ENCODE measurements at places on chromosomes 3 and 15. TPM values are rescaled to one million over a fixed set of nuclear protein-coding genes. Genes with fewer than 3 reads are reported as not detected.

- DNase-seq: no peak
Measured at GRCh38 chr15:101266034-101266433, 11.3 kb downstream of the SELENOS start.

GRCh38 chr3:82093641-82094040 lies 332.2 kb upstream of the GBE1 start:
- no peak for DNase-seq

- DNase-seq: no peak
Measured at GRCh38 chr15:39053480-39053879, 488.9 kb upstream of the RASGRP1 start.

DNA sequence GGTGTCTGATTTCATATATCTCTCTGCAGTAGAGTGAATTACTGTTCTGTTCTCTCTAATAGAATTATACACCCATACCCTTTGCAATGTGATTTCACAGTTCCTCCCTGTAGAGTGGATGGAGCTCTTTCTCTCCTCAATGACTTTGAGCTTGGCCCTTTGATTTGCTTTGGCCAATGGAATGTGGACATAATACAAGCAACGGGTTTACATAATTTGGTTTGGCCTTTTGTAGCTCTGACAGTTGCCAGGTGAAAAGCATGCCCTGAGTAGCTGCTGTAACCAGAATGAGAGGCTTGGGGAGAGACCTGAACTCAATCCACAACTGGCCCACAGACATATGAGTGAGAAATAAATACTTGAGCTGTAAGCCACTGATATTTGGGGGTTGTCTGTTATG lies 32.1 kb downstream of the ZDHHC23 start:
- DNase-seq: no peak

- DNase-seq: no peak
Measured at GRCh38 chr3:186286114-186286513, 75.9 kb downstream of the DGKG start.

DNA sequence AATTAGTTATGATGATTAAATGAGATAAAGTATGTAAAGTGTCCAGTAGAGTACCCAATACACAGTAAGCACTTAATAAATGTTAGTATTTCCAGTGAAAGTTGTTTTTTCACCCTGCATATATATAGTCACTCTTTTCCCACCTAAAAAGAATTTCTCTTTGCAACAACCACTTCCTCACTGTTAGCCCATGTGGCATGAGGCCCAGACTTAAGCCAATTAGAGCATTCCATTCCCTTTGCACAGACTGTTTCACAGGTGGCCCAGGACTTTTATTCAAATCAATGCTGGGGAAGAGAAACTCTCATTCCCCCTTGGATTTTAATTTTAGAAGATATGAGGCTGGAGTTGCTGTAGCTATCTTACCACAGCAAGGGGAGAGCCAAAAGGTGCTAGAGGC lies 3.7 kb downstream of the IFT80 start:
- DNase-seq: no peak

- no peak for DNase-seq
Measured at GRCh38 chr3:166123576-166123975, 286.4 kb upstream of the BCHE start.

- no peak for DNase-seq
Measured at GRCh38 chr15:99630607-99631131, 64.9 kb downstream of the MEF2A start.

GRCh38 chr3:55343486-55344357 lies 143.4 kb downstream of the WNT5A start:
- DNase-seq: no peak

GRCh38 chr3:57546616-57547015 lies 2.5 kb upstream of the DNAH12 start:
- no peak for DNase-seq

DNA sequence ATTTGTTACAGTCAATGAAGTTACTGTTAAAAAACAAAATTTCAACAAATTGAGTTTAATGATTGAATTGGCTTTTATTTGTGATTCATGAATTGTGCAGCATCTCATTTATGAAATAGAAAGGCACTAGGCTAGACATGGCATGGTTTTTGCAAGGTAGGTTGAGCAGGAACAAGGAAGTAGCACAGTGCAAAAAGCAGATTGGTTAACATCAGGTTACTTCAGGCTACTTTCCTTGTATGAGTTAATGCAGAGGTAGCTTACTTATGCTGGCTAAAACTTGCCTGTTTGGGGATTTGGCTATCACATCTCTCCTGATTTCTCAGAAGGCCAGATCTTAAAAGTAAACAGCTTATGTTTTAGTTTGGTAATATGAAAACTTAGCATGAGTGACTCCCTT lies 23.0 kb upstream of the SV2B start:
- DNase-seq: no peak

- DNase-seq: no peak
Measured at GRCh38 chr3:175433026-175433674, 574.0 kb downstream of the NAALADL2 start.

DNA sequence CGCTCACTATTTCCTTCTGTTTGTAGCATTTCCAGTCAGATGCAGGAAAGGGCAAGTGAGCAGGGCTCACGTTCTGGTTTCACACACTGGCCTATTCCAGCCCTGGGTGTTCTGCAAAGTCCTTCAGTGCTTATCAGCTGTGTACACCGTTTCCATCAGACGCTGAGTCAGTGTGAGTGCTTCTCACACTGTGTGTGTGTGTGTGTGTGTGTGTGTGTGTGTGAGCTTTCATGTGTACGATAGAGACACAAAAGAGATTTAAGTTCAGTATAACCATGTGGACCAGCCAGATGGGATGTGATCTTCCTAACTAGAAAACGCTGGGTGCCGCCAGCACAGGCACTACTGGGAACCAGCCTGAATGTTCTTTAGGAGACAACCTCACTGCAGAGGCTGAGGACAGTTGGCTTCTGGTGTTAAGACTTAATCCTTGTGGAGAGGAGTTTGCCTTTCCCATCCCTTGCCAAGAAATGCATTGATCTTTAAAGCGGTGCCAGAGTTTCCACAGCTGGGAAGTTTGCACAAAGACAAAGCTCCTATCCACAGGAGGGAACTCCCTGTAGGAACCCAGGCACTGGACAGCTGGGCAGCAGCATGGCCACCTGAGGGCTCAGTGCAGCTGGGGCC lies 3.9 kb upstream of the CHSY1 start:
- no peak for DNase-seq

GRCh38 chr15:83062768-83063180 lies 4.3 kb downstream of the BTBD1 start:
- no peak for DNase-seq

DNA sequence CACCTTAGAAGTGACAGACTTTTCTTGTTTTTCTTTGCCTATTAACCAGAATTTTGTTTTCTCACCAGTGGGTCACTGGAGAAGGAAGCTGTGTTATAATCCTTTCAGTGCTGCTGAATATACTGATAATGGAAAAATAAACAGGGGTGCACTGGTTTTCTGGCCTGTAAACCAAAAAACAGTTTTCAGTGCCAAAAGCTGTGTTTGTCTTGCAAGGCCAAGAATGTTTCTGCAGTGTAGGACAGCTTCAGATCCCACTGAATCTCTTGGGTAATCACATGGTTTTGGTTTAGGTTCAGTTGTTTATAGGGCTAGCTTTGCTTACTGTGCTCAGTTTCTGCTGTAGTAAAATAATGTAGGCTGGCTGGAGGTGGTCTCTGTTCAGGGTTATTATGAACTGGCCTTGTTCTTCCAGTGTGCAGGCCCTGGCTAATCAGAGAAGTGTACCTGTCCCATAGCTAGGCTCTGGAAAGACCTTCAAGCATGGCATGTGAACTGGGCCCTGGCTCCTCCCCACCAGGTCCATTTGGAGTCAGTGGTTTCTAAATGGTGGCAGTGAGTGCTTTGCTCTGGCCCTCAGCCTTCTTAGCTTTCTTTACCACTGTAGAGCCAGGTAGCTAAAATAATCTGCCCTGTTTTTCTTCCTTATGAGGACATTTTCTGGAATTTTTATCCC lies 18.7 kb downstream of the PDE8A start:
- DNase-seq: no peak

DNA sequence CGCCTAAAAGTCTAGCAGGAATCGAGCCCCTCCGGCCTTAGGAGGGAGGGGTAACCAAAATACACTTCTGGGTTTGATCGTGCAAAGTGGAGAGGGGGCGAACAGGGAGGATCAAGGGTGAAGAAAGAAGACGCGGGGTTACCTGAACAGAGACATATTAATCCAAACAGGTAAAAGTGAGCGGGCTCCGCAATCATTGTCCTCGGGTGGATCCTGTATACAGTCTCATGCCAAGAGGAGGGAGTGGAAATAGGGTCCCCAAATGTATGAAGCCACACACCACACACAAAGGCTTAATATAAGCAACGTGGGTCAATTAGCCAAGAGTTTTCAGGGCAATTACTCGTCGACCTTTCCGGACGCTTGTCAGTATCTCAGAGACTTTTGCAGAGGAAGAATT lies 749.5 kb downstream of the ROBO1 start:
- no peak for DNase-seq

The GDPGP1 gene
- total RNA-seq: 6.6 TPM

The CILP gene
- total RNA-seq: 49.3 TPM

The KNL1 gene
- 39.5 TPM for total RNA-seq

The FAM107A gene
- 9.8 TPM for total RNA-seq

The HRG gene
- not detected for total RNA-seq

The HYAL3 gene
- 2.9 TPM for total RNA-seq

Measured in urinary bladder (tissue), 4 donors.